SK-N-MC (cell line): ENCODE measurements at places on chromosomes 1 and 21.
A peak's percentile ranks its signal among the peaks of the same experiment; 100 is the strongest.

DNA sequence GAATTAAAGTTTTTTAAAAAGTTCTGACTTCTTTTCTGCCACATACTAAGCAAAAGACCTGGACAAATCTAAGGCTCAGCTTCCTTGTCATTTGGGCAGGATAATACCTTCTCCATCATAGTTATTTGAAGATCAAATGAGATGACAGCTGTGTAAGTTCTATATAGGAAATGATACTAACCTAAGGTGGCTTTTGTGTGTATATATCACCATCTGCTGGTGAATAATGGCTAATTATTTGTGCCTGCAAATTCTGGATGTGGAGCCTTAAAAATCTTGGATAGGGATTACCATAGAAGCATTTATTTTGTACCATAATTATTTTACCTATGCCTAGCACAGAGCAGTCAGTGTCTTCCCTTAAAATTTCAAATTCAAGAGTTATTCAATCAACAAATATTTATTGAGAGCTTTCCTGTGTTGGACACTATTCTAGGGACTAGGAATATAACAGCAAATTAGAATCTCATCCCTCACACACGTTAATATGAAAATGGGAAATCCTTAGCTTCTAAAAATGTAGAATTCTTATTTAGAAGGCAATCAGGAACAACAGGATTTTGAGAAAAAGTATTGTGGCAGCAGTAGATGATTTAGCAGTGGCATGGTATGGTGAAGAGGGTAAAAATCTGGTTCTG is 89.8 kb downstream of the TMEM200B start:
- DNase-seq = peak; percentile 37

- DNase-seq = no peak
These were observed 283.2 kb downstream of the SETD4 start for GRCh38 chr21:35777081-35777480.

- no peak for DNase-seq
These were observed 859 bp downstream of the NFASC start for GRCh38 chr1:204871405-204872037.

DNA sequence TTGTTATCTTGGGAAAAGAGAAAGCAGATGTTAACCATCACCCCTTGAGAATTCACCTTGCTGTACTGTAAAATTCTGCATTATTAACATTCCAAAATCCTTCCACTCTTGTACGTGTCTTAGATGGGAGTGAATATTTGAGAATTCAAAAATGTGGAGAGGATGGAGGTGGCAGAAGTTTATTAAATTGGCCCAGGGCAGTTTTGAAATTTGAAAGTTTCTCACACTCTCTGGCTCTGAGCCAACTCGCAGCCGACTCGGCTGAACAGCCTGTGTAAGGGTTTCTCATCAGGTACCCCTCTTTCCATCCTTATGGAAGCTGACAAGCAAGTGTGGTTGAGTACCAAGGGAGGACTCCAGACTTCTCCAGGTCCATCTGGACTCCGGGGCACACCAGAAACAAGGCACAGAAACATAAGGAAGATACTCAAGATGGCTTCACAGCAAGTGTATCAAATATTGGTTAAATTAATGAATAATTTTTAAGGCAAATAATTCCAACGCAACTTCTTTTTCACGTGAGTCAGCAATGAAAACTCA is 45.1 kb downstream of the RRAGC start:
- no peak for DNase-seq

- no peak for DNase-seq
These were observed 64.4 kb downstream of the PCNT start for GRCh38 chr21:46388206-46388880.

DNA sequence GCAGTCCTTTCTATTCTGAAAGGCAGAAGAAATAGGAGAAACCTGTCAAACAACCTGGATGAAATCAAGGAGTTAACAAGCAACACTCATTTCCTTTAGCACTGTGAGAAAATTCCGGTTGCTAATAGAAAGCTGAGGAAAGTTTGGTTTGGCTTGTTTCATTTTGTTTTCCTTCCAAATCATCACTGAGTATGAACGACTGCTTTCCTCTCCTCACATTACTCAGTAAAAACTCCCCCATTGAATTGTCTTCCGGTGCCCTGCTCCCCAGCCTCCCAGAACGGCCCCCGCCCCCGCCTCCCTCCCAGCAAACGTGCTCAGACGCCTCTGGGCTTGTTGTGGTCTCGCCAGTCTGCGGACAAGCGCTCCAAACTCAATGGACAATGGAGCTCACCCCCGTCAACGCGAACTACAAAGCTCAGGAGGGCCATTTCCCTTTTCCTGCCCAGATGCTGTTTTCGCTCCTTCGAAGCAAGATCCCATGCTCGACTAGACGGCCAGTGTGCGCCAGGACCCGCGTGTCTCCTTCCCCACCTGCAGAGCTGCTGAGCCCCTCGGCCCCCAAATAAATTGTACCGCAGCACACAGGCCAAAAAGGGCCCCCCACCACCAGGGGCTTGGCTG is 747 bp downstream of the STX6 start:
- DNase-seq = no peak

DNA sequence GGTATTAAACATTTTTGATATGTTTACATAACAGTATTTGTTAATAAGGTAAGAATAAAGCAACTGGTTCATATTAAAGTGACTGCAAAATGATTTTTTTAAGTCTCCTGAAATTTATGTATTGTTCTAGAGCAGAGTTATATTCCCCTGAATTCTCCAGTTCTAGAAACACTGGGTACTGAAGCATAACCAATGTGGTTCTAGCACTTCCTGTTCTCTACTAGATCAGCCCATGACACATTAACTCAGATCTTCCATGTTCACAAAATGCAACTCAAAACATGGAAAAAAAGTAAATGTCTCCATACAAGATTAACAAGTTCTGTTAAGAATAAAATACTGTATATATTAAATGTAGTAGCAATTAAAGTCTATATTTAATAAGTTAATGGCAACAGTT is 3.9 kb downstream of the NEGR1 start:
- no peak for DNase-seq

DNA sequence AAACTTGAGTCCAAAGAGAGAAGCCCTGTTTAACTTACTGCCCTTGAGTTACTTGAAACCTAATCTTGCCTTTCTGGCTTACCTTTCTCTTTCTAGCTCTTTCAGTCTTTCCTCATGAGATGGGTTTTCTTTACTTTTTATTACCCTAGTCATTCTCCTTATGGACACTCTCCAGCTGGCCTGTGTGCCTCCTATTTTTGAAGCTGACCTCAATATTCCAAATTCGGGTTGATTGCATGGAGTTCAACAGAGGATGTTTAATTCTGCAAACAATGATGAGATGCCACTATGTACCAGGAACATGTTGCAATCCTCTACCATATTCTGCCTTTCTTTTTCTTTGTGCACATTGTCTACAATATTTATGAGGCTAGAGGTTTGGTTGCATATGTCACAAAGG is 20.7 kb downstream of the DNAJC6 start:
- DNase-seq = no peak

GRCh38 chr21:20258542-20258941 is 739.7 kb upstream of the NCAM2 start:
- DNase-seq = no peak

GRCh38 chr21:43882952-43883545 is 18.0 kb downstream of the AGPAT3 start:
- no peak for DNase-seq

- no peak for DNase-seq
These were observed 25.4 kb downstream of the SLC19A2 start for GRCh38 chr1:169460191-169460833.

GRCh38 chr1:235460770-235461169 is 43.5 kb downstream of the B3GALNT2 start:
- no peak for DNase-seq

GRCh38 chr1:31839662-31840343 is 24.0 kb upstream of the SPOCD1 start:
- DNase-seq = no peak

DNA sequence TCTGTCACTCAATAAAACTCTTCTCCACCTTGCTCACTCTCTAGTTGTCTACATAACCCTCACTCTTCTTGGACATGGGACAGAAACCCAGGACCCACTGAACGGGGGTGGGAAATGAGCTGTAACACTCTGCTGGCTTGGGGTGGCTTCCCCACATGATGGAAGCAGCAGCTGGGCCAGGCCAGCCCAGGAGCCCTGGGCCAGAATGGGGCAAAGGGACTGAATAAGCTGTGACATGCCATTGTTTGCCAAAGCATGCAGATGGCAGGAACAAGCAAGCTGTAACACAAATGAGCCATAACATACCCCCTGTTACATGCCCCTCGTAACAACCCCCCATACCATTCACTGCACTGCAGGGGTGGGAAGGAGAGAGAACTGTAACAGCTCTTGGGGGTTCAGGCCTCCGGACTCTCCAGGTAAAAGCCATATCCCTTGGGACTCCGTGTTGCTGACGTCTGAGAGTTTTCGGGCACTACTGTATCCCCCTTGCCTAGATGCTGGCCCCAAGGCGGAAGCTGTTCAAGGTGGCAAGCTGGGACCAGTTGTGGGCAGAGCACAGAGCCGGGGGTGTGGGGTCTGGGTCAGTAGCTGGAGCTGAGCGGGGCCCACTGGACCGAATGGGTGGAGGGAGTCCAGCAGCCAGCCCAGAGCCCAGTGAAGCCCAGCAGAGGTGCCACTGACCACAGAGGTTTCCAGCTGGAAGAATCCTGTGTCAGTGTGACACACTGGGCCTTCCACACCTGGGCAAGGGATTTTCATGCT is 56.1 kb upstream of the DMRTB1 start:
- no peak for DNase-seq

DNA sequence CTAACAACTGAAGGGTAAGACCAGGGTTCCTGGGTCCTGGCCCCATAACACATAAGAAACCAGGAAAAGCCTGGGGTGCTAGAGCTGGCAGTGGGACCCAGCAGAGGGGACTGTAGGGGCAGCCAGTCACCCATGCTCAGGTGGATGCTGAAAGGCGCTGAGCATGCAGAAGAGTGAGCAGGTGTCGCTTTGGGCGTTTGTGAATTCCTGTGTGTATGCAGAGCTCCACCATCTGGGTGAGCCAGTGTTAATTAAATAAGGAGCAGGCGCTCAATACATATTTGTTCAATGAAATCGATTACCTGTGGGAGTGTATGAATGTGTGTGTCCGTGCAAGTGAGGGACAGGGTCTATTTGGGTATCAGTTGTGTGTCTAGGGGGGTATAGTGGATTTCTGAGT is 499 bp downstream of the C1QA start:
- no peak for DNase-seq

DNA sequence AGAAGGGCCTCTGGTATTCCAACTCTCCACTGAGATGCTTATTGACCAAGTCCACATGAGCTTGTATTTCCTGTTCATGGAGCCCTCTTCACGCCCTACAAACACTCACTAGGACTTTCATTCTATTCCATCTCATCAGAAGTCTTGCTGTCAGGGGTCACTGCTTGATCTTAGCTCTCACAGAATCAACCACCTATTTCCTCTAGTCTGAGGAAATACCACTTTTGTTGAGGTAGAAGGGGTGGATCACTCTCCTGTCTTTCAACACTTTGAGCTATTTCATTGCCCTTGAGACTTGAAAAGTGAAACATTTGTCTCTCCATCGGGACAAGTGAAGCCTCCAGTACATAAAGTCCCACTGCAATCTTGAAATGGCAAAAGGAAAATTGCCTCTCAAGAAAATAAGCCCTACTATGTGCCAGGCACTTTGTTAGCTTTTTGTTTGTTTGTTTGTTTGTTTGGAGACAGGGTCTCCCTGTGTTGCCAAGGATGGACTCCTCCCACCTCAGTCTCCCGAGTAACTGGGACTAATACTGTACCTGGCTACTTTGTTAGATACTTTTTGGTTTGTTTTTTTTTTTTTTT is 19.8 kb upstream of the FAM110D start:
- DNase-seq = no peak

- no peak for DNase-seq
These were observed 5.7 kb upstream of the COL6A2 start for GRCh38 chr21:46092026-46092764.

DNA sequence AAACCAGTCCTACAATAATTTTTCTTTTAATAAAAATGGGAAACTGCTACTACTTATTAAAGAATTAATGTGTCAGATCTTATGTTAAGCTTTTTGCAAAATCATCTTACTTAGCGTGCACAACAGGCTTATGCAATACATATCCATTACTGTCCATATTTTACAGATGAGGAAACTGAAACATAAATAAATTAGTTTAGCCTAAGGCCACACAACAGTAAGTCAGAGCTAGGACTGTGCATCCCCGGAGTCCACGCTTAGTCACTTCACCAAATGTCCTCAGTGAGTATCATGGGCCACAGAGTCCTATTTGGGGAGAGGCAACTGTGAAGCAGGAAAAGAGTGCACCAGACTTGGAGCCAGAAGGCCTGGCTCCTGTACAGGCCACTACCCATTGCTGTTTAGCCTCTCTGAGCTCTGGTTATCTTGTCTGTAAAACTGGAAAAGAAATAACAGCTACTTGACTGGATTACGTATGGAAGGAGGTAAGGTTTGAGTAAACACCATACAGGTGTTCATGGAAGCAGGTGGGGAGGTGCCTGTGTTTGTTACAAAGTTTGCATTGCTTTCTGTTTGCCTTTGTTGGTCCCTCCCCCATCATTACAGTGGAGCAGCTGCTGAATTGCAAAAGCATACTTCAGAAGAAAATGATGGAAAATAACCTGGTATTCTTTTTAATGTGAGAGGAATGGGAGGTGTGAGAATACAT is 192.8 kb downstream of the FCRL5 start:
- DNase-seq = no peak

DNA sequence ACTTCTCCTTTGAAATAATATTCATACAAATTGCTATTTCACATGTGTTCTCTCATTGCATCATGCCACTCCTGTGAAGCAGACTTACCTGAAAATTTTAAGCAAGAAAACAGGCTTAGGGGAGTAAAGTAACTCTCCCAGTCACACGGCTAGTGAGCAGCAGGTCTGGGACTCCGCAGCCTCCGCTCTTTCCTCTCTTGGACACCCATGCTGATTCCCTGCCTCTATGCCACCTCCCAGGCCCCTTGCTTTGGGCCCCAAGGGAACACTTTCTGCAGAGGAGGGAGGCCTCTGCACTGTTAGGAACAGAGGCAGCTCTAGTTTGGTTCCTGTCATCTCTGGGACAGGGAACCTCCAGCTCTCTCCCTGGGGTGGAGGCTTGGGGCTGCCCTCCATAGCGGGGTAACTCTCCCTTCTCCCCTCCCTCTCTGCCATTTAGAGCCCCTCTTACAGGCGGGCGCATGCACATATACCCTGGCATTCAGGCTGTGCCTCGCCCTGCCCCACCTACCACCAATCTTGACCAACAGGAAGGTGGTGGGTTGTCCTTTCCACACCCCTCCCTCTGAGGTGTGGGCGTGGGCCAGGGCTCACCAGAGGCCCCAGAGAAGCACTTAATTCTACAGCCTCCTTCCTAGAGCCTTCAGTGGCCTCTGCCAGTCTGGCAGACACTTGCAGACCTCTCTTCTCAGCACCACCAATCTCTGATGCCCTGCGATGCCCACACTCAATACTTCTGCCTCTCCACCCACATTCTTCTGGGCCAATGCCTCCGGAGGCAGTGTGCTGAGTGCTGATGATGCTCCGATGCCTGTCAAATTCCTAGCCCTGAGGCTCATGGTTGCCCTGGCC is at the start of gene RXFP4:
Gene RXFP4, plus strand, starts transcription at position 646 of the 852 bp plus-strand sequence. Its CDS starts 72 bp downstream, at position 718.
- DNase-seq = no peak

DNA sequence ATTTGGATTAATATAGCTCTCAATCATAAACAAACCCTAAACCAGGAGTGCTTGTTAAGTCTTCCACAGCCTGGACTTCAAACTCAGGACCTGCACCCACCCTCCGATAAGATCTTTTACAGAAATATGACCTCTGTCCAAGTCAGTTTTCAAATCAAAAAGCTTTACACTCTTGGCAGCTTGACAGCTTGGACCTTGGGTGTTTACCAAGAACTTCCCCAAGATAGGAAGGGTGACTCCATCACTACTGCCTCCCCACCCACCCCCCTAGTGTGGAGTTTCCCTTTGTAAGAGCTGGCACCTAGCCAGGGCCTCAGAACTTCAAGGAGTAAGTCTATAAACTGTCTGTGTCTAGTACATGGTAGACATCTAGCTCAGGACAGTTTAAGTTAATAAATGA is 9.6 kb downstream of the BCAR3 start:
- DNase-seq = no peak
